Stomach (tissue), 19 donors: ENCODE measurements at places on chromosomes 2 and 18. TPM values are rescaled to one million over a fixed set of nuclear protein-coding genes. Genes with fewer than 3 reads are reported as not detected.

The LRRC30 gene
- total RNA-seq: not detected

The PROC gene
- total RNA-seq: 6.8 TPM

The SLC19A3 gene
- 2.8 TPM for total RNA-seq

The G6PC2 gene
- total RNA-seq: not detected

The LANCL1 gene
- total RNA-seq: 24.8 TPM

The DLGAP1 gene
- total RNA-seq: not detected
